Stimulated activated CD4-positive, alpha-beta T cell treated with anti-CD3 and anti-CD28 coated beads, TNF-alpha, amount 100 ng/mL, for 24 hours (primary cell): ENCODE measurements at places on chromosomes 6 and 20.

GRCh38 chr6:66771626-66772025 is 1064.6 kb upstream of the EYS start:
- DNase-seq = no peak

- no peak for DNase-seq
Observed at GRCh38 chr6:15769511-15770018, 106.7 kb upstream of the DTNBP1 start.

- DNase-seq = no peak
Observed at GRCh38 chr6:116335612-116336215, 35.0 kb upstream of the DSE start.

DNA sequence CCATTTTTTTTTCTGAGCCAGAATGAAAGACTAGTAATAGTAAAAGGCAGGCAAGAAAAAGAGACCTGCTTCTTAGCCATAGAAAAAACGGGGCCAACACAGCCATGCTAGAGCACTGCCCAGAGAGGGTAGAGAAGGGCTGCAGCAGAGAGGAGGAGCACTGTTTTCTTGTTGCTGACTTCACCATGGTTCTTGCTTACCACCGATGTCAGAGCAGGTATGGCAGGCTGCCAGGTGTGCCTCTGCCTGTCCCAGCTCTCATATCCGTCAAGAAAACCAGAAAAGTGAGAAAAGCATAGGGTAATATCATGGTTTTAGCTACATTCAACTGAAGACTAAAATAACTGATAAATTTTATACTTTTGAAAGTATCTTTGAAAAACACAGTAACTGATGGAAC is 60.7 kb downstream of the DTNBP1 start:
- no peak for DNase-seq

GRCh38 chr6:136952714-136953260 is 30.7 kb downstream of the SLC35D3 start:
- DNase-seq = no peak

DNA sequence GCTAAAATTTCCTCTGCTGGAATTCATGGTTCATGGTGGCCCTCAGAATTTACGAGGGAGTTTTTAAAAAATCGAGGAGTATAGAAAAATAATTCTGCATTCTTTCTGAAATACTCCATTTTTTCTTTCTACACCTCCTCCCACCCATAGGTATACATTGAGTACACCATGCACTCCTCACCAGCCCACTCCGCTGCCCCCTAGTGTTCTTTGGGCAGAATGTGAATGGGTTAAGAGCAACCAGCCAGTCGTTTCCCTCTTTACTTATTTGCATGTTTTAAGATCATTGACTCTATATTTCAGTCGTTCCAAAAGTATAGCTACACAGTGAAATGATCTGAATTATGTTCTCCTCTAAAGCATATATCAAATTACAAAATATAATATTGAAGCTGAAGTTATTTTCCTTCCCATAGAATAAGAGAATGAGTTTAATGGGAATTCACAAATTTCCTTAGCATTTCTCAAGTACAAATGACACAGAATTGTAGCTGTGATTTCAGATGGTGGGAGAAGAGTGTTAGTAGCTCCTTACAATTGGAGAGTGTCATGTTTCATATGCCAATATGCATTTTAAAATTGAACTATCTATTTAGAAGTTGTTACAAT is 977.7 kb upstream of the SLC35B3 start:
- no peak for DNase-seq

GRCh38 chr20:60586269-60587050 is 628.2 kb downstream of the CDH26 start:
- DNase-seq = no peak

DNA sequence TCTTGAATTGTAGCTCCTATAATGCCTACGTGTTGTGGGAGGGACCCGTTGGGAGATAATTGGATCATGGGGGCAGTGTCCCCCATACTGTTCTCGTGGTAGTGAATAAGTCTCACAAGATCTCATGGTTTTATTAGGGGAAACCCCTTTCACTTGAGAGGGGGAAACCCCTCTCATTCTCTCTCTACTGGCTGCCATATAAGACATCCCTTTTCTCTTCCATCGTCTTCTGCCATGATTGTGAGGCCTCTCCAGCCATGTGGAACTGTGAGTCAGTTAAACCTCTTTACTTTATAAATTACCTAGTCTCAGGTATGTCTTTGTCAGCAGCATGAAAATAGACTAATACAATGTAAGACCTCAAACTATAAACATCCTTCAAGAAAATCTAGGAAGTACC is 23.1 kb downstream of the PAQR8 start:
- DNase-seq = no peak

DNA sequence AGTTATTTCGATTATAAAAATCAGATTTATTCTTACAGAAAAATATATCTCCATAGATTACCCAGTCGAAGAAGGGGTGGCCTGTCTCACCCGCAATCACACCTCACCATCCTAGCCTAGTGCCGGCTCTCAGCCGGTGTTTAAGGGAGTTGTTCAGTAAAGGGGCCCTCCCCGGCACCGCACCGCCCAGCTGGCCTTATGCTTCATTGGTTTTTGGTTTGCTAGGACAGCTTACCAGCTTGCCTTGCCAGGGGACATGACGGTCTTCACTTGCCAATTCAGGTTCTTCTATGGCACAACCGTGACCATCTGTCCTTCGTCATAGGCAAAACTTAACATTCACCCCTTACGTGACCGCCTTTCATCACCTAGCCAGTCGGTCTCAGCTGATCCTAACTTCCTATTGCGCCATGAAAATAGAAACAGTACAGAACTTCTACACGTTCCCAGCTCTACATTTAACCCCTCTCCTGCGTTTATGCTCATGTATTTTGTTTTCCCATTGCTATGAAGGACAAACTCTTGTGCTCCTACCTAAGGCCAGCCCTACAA is 44.7 kb upstream of the SLC22A16 start:
- DNase-seq = no peak

- DNase-seq = peak; percentile 1
Observed at GRCh38 chr6:150169609-150170008, 26.8 kb downstream of the PPP1R14C start.

- no peak for DNase-seq
Observed at GRCh38 chr20:47502271-47503239, 868 bp downstream of the NCOA3 start.

- DNase-seq = no peak
Observed at GRCh38 chr20:40640667-40641066, 48.4 kb downstream of the MAFB start.

GRCh38 chr6:126439040-126439439 is 99.1 kb downstream of the CENPW start:
- DNase-seq = no peak

DNA sequence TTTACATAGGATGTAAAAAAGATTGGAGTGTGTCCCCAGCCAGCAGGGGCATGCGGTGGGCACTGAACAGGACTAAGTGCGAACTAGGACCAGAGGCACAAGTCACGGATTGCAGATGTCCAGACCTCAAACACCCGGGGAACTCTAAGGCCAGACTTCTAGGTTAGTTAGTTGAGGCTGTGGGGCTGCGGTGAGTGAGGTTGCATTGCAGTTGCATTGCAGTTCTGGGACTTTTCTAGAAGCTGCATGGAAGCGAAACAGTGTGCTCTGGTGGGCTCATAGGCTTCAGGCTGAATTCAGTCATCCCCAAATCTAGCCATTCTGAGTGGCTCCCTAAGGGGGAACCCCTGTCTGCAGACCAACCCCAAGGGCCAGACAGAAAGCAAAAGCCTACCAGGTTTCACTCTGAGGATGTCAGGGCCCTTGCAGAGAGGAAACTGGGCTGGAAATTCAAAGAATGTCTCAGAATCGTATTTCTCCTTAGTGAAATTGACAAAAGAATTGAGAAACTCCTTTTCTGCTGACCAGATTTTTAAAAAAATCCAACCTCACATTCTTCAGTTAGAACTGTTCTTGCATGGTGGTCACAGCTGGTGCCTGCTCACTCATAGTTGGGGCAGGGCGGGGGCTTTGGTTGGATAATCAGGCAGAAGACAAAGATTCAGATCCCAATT is 182.8 kb downstream of the ZDHHC14 start:
- no peak for DNase-seq

- DNase-seq = no peak
Observed at GRCh38 chr20:53926428-53927028, 143.9 kb downstream of the BCAS1 start.

GRCh38 chr6:36717871-36718540 is 20.4 kb downstream of the RAB44 start:
- DNase-seq = no peak

GRCh38 chr6:4460586-4461475 is 315.4 kb upstream of the CDYL start:
- DNase-seq = no peak

- no peak for DNase-seq
Observed at GRCh38 chr20:50794181-50794845, 548 bp upstream of the BCAS4 start.

GRCh38 chr6:169513478-169514193 is 188.2 kb downstream of the WDR27 start:
- no peak for DNase-seq

DNA sequence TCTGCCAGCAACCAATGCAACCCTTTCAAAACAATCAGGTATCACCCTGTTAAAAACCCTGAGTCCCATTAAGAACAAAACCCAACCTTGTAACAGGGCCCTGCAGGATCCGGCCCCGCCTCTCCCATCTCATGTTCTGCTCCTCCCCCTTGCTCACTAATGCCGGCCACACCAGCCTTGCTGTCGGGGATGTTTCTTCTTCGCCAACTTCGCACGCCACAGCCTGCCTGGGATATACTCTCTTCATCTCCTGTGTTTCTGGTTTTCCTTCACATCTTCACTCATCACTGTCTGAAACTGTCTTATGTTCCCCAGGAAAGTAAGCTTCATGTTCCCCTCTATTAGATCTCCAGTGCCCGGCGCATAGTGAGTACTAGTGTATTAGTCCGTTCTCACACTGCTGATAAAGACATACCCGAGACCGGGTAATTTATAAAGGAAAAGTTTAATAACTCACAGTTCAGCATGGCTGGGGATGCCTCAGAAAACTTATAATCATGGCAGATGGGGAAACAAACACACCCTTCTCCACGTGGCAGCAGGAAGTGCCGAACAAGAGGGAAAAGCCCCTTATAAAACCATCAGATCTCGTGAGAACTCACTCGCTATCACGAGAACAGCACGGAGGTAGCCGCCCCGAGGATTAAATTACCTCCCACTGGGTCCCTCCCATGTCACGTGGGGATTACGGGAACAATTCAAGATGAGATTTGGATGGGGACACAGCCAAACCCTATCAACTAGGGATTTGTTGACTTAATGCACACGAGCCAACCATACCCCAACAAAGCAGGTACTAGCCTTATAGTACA is 5.1 kb downstream of the TP53RK start:
- DNase-seq = no peak

DNA sequence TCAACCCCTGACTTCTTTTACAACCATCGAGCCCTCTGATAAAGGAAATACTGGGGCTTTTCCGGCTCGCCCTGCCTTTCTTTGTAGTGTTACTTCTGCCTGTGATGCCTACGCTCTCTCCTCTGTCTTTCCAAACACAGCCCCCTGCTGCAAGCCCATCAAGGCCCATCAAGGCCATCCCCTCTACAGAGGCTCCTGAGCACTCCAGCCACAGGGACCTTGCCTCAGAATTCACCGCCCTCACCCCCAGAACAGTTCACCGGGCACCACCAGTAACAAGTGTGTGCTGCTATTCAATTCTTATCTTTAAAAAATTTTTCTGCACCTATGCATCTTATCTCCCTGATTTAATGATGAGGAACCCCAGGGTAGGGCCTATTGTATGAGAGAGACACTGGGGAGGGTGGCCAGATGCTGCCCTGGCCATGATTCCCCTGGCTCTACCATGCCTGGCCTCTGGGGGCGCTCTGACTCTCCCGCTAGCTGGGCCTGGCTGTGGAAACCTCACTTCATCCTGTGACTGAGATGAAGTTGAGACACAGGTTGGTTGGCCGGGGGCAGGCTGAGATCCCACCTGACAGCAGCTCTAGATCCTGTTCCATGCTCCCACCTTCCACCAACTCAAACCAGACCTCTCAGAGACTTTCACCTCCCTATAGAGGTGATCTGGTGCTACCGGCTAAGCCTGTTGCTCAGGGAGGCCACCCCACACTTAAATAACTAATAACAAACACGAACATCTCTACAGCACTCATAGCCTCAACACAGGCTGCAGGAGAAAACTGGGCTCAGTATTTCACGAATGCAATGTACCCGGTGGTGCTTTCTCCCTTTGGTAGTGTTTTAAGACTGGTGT is 19.2 kb upstream of the GLP1R start:
- peak; percentile 13 for DNase-seq

DNA sequence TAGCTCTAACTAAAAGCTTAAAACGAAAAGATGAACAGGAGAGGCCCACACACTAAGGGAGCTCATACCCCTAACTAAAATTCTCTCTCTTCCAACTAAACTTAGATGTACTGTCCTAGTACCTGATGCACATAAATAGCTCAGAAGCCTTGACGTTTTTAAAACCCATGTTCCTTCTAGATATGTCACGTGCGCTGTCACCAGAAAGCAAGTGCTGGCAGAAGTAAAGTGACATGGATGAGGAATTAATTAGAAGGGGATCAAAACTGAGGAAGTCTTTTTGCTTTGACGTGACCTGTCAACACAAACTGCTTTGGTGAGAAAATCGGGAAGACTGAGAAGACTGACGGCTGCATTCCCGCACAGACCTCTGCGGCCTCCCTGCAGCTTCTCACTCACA is 142.5 kb downstream of the ZMYND8 start:
- DNase-seq = no peak

GRCh38 chr20:32278199-32278643 is 770 bp downstream of the KIF3B start:
- no peak for DNase-seq

- no peak for DNase-seq
Observed at GRCh38 chr6:29629571-29629970, 3.4 kb downstream of the GABBR1 start.

DNA sequence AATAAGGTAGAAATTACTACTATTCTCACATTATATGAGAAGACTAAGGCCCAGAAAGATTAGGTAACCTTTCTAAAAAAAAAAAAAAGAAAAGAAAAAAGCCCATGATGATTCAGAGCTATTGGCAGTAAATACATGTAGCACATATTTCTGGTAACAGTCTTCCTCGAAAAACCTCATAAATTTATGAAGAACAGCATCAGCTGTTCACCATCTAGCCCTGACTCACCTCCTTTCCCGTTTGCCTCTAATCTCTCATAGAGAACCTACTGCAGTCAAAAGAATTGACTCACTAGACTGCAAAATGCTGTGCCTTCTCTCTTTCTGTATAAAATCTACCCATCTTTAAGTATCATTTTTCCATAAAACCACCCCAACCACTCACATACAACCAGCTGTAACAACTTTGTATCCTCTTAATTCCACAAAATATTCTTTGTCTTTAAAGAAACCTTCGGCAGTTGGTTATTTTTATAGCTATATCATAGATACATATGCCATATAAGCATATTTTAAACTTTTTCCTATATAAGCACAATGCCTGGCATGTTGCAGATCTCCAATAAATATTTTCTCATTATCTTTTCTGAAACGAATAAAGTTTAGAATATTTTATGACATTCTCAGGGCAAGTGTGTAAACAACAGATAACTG is 152.7 kb upstream of the ENPP5 start:
- DNase-seq = no peak

GRCh38 chr6:22716721-22717120 is 147.4 kb downstream of the HDGFL1 start:
- DNase-seq = no peak
